ENCODE measurements at places on chromosomes 13 and 19.

- DNase-seq: no peak
Measured at GRCh38 chr13:71866335-71867130, 471 bp downstream of the DACH1 start.

GRCh38 chr19:3162418-3163229 is 15.9 kb upstream of the S1PR4 start:
- no peak for DNase-seq

GRCh38 chr13:26962671-26963070 is 202.1 kb upstream of the GPR12 start:
- DNase-seq: no peak

DNA sequence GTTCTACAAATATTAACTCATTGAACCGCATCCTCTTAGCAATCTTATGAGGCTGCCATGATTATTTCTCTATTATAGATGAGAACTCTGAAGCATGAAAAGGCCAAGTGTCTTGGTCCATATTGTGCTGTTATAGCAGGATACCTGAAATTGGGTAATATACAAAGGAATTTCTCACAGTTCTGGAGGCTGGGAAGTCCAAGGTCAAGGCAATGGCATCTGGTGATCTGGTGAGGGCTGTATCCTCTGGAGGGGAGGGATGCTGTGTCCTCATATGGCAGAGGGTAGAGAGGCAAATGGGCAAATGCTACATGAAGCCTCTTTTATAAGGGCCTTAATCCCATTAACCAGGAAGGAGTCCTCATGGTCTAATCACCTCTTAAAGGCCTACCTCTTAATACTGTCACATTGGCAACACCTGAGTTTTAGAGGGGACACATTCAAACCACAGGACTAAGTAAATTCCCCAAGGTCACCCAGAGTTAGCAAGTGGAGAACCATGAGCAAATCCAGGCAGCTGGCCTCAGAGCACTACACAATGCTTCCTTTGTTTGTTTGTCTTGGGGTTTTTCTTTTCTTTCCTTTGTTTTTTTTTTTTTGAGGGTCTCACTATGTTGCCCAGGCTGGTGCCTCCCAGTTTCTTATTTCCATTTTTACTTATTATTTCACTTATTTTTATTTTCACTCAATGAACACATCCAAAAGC is 55.9 kb upstream of the LATS2 start:
- DNase-seq: no peak

DNA sequence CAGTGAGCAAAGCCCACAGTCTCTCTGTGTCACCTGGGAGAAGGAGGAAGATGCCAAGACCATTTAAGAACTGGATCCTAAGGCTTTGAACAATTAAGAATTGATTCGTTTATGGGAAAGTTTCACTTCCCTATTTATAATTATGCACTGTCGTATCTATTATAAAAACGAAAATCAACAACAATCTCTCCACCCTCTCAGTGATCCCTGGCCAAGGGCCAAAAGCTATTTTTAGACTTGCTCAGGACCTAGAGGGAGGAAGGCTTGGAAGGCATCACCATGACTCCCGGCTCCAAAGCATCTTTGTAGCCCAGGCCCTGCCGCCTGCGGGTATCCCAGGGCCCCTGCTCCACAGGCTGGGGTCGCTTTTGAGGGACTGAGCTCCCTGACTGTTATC is 1.3 kb downstream of the RHPN2 start:
- no peak for DNase-seq

DNA sequence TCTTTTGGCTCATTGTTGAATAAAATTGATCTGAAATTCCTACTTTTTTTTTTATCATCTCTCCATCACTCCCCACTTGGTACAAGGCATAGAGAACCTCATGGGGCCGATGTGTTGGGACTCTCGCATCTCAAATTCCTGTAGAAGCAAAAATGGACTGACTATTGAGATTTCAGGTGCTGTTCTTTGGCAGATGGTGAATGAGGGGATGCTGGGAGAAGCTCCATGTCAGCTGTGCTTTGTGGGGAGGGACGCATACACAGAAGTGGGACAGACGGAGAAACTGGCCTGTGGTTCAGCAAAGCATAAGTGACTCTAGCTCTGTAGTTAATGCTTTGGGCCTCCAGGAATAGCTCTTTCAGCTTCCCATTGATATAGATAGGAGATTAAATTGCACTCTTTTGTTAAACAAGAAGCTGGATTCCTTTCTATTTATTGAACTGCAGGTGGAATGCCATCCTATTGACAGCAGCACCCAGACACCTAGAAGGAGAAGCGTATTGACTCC is 194.5 kb upstream of the RNF113B start:
- DNase-seq: no peak

- no peak for DNase-seq
Measured at GRCh38 chr19:7292950-7293761, 1.1 kb downstream of the INSR start.

DNA sequence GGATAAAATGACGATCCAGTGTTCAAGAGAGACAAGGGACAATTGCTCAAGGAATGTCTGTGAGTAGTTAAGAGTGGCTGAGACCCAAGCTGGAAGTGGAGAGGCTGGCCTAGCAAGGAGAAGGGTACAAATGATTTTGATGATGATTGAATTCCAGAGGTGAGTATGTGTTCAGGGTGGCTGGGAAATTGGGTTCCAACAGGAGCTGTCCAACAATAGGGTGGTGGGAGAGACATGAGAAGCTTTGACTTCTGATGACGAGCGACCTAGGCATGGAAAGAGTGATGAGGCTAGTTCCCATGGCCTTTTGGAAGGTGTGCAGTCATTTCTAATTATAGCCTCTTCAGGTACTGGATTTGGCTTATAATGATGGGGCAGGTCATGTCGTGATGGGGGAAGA is 29.1 kb upstream of the DCLK1 start:
- no peak for DNase-seq

GRCh38 chr13:47327861-47328260 is 431.0 kb upstream of the HTR2A start:
- DNase-seq: no peak

DNA sequence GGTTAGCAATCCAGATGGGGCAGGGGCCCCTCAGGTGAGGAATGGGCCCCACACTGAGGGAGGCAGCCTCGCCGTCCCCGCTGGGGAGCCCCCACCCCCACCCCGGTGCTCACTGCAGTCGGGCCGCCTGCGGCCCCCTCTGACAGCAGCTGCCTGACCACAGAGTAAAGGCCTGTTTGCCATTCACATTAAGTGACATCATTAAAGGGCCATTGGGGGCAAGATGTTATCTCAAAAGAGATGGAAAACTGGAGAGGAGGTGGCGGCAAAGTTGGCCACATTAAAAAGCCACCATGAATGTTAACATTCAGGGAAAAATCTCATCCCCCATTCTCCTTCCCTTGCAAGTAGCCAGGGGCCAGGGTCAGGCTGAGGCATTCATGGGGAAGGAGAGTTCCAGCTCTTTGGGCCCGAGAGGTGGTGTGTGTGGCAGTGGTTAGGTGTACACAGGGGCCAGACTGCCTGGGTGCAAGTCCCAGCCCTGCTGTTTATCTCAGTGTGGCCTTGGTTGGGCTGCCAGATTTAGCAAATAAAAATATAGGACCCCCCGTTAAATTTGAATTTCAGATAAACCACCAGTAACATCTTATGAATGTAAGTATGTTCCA is 20.9 kb downstream of the VSTM2B start:
- no peak for DNase-seq

GRCh38 chr13:27751953-27752532 is 40.2 kb upstream of the GSX1 start:
- DNase-seq: no peak

GRCh38 chr13:90415902-90416301 is 931.6 kb upstream of the MIR17HG start:
- DNase-seq: no peak

GRCh38 chr13:68535329-68535728 is 1305.2 kb upstream of the PCDH9 start:
- no peak for DNase-seq

GRCh38 chr19:46935066-46935663 is 74.4 kb downstream of the ARHGAP35 start:
- DNase-seq: no peak

GRCh38 chr13:32949820-32950219 is 66.4 kb upstream of the KL start:
- DNase-seq: no peak

DNA sequence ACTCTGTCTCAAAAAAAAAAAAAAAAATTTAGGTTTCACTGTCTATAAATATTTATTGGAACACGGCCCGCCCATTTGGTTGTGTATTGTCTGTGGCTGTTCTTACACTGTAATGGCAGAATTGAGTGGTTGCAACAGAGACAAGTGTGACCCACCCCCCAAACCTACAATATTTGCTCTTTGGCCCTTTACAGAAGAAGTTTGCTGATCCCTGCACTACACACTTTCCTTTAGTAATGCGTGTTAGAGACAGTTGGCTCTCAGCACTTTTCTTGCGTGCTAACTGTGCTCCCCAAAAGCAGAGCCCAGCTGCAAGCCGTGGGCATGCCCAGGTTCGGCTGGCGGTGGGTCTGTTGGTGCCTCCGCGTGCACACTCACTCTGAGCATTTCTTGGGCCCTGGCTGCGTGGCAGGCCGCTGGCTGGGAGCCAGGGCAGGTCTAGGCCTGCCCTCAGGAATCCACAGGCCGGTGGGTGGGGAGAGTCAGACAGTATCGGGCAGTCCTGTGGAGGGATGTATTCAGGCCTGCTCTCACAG is 72.6 kb downstream of the SIPA1L3 start:
- DNase-seq: no peak
